ENCODE measurements at places on chromosomes 16 and 17.

- H3K4me3 ChIP-seq = no peak overlapping the region
- no peaks in the 10 kb centered on the region for H3K4me1 ChIP-seq
- H3K27me3 ChIP-seq = no peaks in the 10 kb centered on the region
- no peaks in the 10 kb centered on the region for H3K36me3 ChIP-seq
- H3K27ac ChIP-seq = no peak overlapping the region
- peak; percentile 34 for DNase-seq
Observed at GRCh38 chr17:2954898-2955445, 108.4 kb downstream of the OR1D5 start.

GRCh38 chr16:12228602-12229499 lies 252.3 kb downstream of the SNX29 start:
- no peak overlapping the region for H3K4me3 ChIP-seq
- DNase-seq = no peak

DNA sequence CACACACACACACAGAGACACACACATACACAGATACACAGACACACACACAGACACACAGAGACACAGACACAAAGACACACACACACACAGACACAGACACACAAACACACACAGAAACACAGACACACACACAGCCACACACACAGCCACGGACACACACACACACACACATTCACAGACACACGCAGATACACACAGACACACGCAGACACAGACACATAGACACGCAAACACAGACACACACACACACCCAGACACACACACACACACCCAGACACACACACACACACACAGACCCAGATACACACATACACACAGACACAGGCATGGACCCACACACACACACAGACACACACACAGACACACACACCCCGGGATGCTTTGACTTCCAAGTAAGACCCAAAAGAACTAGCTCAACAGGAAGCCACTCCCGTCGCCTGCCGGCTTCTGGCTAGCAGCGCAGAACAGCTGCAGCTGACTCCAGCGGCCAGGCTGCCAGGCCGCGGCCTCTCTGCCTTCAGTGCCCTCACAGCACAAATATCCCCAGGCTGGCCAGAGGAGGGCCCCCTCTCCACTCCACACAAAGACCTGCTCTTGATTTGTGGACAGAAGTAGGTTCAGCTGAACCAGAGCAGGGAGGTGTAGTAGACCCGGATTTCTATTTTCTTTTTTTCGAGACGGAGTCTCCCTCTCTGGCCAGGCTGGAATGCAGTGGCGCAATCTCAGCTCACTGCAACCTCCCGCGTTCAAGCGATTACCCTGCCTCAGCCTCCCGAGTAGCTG lies 6.0 kb upstream of the CHRNE start:
- H3K4me1 ChIP-seq = peaks cover 14% of the 10 kb centered on the region
- H3K36me3 ChIP-seq = no peaks in the 10 kb centered on the region
- H3K27me3 ChIP-seq = no peaks in the 10 kb centered on the region
- H3K27ac ChIP-seq = peak overlapping the region; percentile 53
- H3K4me3 ChIP-seq = no peak overlapping the region

DNA sequence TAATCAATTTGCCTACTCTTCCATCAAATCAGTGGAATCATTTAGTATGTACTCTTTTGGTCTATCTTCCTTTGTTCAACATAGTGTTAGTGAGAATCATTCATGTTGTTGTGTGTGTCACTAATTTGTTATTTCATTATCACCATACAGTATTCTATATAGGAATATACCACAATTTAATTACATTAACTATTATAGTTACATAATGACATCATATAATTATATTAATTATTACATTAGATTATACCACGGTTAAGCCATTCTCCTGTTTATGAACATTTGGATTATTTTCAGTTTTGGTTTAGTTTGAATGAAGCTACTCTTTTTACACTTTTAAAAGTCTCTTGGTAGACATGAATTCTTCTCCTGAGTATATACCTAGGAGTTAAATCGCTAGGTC lies 40.4 kb downstream of the MYO1D start:
- no peak overlapping the region for H3K27ac ChIP-seq
- H3K4me1 ChIP-seq = no peaks in the 10 kb centered on the region
- no peak for DNase-seq
- H3K36me3 ChIP-seq = no peaks in the 10 kb centered on the region

- no peaks in the 10 kb centered on the region for H3K36me3 ChIP-seq
- H3K4me1 ChIP-seq = no peaks in the 10 kb centered on the region
- no peak for DNase-seq
- no peak overlapping the region for H3K4me3 ChIP-seq
- no peak overlapping the region for H3K27ac ChIP-seq
- peaks cover 2% of the 10 kb centered on the region for H3K27me3 ChIP-seq
Observed at GRCh38 chr17:61583242-61583641, 7.8 kb downstream of the NACA2 start.

DNA sequence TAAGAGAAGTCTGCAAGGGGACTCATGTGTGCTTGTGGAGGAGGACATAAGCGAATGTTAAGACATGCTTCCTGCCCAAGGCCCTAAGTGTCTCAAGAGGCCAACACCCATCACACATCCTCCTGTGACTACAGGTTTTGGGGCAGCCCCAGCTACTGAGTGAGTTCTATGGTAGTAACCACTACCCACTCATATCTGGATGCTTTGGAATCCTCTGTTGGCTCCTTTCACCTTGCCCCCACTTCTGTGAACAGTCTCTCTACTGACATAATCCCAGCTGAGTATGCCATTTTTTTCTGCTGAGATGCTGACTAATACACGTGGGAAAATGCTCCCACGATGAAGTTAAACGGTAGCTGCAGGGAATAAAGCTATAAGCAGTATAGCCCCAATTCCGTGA lies 153.5 kb downstream of the VPS53 start:
- H3K36me3 ChIP-seq = peaks cover 12% of the 10 kb centered on the region
- no peaks in the 10 kb centered on the region for H3K27me3 ChIP-seq
- H3K4me1 ChIP-seq = no peaks in the 10 kb centered on the region
- DNase-seq = no peak

GRCh38 chr16:801584-802363 lies 1.2 kb upstream of the GNG13 start:
- no peak overlapping the region for H3K4me3 ChIP-seq
- peaks cover 6% of the 10 kb centered on the region for H3K27me3 ChIP-seq
- H3K4me1 ChIP-seq = no peaks in the 10 kb centered on the region
- no peak for DNase-seq
- H3K36me3 ChIP-seq = no peaks in the 10 kb centered on the region
- no peak overlapping the region for H3K27ac ChIP-seq

DNA sequence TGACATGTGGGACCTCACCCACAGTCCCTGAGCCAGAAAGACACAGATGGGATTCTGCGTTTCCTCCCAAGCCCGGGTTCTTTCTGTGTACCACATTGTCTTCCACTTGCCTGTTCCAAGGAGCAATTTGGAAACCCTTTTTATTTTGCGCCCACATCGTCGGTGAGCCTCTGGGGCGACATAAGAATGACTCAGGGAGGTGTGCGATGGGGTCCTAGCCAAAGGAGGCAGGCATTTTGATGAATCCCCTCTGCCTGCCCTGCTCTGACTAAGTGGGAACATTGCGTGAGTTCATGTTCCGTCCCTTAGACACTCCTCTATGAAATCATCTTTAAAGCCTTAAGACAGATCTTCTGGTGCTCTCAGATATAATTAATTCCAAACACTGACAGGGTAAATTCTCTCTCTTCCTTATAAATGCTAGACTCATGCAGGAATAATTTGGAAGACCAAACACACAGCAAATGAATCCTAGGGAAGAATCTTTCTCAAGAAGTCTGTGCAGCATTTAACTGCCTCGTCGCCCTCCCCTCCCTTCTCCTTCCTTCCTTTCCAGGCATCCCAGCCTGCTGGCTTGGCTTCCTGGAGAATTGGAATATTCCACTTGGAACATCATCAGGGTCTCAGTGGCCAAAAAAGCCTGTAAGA lies 52.7 kb upstream of the FOXF1 start:
- DNase-seq = no peak
- H3K4me1 ChIP-seq = no peaks in the 10 kb centered on the region
- H3K27ac ChIP-seq = no peak overlapping the region
- H3K36me3 ChIP-seq = no peaks in the 10 kb centered on the region

GRCh38 chr17:82722341-82723013 lies 6.0 kb downstream of the FN3KRP start:
- H3K4me1 ChIP-seq = no peaks in the 10 kb centered on the region
- peaks cover 9% of the 10 kb centered on the region for H3K36me3 ChIP-seq
- no peak overlapping the region for H3K27ac ChIP-seq
- no peak overlapping the region for H3K4me3 ChIP-seq
- DNase-seq = no peak
- H3K27me3 ChIP-seq = no peaks in the 10 kb centered on the region

- H3K27ac ChIP-seq = no peak overlapping the region
- no peaks in the 10 kb centered on the region for H3K36me3 ChIP-seq
- DNase-seq = no peak
- no peaks in the 10 kb centered on the region for H3K4me1 ChIP-seq
- no peaks in the 10 kb centered on the region for H3K27me3 ChIP-seq
Observed at GRCh38 chr17:73335591-73336407, 24.0 kb upstream of the CDC42EP4 start.

GRCh38 chr16:19415461-19415860 lies 2.2 kb upstream of the TMC5 start:
- peaks cover 5% of the 10 kb centered on the region for H3K27me3 ChIP-seq
- no peak overlapping the region for H3K27ac ChIP-seq
- DNase-seq = no peak
- no peaks in the 10 kb centered on the region for H3K36me3 ChIP-seq
- no peak overlapping the region for H3K4me3 ChIP-seq

DNA sequence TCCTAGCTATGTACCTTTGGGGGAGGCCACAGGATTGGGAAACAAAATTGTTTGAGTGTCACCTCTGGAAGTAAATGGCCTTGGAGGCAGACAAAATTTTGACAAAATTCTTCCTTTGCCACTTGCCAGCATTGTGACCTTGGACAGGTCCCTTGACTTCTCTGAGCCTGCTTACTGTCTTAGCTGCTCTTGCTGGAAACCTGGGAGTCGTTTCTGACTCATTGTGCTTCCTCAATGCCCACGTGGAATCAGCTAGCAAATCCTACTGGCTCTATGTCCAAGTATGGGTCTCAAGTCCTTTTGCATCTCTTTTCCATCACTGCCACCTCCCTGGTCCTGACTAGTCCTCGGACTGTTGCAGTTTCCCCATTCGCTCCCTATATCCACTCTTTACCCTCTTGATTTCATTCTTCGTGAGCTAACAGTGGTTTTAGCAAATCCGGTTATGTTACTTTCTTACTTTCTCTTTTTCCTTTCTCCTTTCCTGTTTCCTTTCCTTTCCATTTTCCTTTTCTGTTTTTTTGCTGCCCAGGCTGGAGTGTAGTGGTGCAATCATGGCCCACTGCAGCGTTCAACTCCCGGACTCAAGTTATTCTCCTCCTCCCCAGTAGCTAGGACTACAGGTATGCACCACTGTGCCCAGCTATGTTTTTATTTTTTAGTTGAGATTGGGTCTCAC lies 68.1 kb upstream of the LGALS9 start:
- H3K27me3 ChIP-seq = no peaks in the 10 kb centered on the region
- no peak overlapping the region for H3K4me3 ChIP-seq
- no peaks in the 10 kb centered on the region for H3K36me3 ChIP-seq
- DNase-seq = no peak

DNA sequence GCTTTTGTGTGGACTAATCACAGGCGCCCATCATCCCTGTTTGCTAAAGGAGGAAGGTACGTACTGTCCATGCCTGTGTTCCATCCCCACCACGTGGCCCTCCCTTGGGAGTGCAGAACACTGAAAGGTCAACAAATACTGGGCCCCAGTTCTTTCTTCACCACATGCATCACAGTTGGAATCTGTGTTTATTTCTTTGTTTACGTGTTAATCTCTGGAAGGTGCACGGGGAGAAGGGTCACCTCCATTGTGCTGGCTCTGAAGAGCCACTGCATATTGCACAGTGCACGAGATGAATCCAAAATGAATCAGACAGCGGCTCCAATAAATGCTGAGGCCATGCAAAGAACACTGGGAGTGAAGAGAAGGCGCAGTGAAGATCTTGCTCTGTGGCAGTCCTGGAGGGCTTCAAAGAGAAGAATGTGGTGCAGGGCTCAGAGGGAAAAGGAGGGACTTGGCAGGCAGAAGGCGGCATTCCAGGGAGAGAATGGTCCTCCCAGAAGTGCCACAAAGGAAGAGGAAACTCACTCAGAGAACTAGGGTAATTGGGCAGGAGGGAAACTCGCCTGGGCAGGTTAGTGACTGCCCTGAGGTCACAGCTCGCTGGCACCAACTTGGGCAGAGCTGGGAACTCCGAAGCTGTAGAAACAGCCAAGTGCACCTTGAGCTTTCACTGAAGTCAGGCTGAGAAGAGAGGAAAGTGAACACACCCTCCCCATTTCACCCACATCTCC lies 3.7 kb downstream of the RPH3AL start:
- H3K4me3 ChIP-seq = no peak overlapping the region
- peaks cover 57% of the 10 kb centered on the region for H3K4me1 ChIP-seq
- no peak for DNase-seq
- H3K27me3 ChIP-seq = no peaks in the 10 kb centered on the region

DNA sequence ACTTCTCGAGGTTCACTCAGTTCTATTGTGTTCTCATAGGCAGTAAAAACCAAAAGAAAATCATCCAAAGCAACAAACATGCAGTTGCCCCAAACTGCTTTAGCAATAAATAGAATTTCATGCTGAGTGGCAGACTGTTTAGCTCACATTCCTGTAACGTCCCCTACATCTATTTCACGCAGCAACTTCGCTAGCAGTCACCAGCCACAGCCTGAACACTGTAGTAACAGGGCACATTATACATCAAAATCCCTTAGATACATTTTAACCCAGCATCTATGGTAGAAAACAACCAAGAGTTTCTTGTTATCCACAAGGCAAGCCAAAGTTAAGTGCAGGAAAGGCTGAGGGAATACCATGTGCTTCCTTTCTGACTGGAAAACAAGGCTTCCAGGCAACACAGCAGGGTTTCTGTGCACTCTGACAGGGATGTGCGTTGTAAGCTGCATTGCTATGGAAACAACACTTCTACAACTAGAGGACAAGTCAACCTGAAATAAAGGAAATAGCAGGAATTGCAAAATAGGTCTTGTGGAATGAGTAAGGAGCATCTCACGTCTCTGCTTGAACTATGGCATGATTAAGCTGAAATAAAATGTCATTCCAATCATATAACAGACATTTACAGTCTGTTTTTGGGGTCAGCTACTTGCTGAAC lies 55.4 kb downstream of the CFDP1 start:
- no peaks in the 10 kb centered on the region for H3K27me3 ChIP-seq
- peak; percentile 33 for DNase-seq
- no peak overlapping the region for H3K4me3 ChIP-seq
- peaks cover 10% of the 10 kb centered on the region for H3K4me1 ChIP-seq
- H3K27ac ChIP-seq = no peak overlapping the region

GRCh38 chr16:89135166-89135565 lies 36.4 kb upstream of the CDH15 start:
- H3K27me3 ChIP-seq = no peaks in the 10 kb centered on the region
- no peak for DNase-seq
- no peak overlapping the region for H3K4me3 ChIP-seq
- no peaks in the 10 kb centered on the region for H3K4me1 ChIP-seq
